Hypothalamus (tissue), 51 donors: ENCODE measurements at places on chromosomes 12 and 14.

GRCh38 chr12:13164921-13165616 is 31.5 kb upstream of the EMP1 start:
- DNase-seq: no peak

- no peak for DNase-seq
Observed at GRCh38 chr12:76571256-76571655, 11.7 kb upstream of the OSBPL8 start.

DNA sequence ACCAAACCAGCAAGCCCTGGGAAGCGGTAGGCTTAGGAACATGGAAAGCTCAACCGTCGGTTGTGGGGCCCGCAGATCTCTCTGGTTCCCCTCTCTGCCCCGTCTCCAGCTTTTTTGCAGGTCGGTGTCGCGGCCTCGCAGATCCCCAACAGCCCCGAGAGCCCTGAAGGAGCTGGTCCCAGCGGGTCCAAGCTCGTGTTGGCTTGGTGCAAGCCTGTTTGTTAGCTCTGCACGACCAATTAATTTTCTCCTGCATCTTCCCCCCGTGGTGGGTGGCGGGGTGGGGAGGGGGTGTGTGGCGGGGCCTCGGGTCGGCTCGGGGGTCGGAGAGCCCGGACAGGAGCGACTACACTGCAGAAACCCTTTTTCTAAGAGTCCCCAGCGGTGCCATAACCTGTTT is 449 bp upstream of the SLC24A4 start:
- no peak for DNase-seq

- DNase-seq: no peak
Observed at GRCh38 chr14:101128478-101129321, 225.2 kb upstream of the RTL1 start.

- no peak for DNase-seq
Observed at GRCh38 chr12:111201036-111201435, 167.9 kb downstream of the PHETA1 start.

GRCh38 chr14:33948145-33948868 is 2.6 kb downstream of the EGLN3 start:
- DNase-seq: no peak

GRCh38 chr12:116053479-116054200 is 223.9 kb downstream of the MED13L start:
- DNase-seq: peak; percentile 48

DNA sequence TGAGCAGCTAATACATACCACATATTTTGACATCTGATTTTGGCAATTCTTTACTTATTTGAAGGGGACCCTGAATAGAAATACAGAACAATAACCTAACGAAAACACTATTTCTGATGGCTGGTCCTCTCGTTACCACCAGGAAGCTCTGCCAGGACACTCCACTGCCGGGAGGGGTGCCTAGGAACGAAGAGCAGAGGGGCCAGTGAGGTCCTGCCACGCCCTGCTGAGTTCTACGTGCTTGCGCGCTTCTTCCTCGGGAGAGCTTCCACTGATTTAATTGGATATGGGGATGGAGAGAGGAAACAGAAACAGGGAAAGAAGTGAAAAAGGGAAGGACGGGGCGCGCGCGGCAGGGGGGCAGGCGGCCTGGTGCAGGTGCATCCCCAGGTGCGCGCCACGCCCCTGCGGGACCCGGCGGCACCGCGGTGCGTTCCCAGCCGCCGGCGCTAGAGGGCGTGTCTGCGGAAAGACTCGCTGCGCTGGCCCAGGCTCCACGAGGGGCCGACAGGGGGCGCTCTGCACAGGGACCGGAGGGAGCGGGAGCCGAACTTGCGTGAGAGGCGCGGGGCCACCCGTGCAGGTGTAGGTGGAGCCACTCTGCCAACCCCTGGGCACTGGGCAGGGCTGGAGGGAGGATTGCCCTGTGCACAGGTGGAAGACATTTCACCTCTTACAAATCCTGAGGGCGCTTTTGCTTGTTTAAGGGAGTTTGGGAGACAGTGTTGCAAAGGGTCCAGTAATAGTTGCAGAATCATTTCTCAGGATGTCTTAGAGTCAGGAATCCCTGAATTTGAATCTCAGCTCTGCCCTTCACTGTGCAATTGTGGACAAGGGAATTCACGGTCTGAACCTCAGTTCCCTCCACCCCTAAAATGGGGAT is 986.3 kb upstream of the TMEM132C start:
- no peak for DNase-seq

DNA sequence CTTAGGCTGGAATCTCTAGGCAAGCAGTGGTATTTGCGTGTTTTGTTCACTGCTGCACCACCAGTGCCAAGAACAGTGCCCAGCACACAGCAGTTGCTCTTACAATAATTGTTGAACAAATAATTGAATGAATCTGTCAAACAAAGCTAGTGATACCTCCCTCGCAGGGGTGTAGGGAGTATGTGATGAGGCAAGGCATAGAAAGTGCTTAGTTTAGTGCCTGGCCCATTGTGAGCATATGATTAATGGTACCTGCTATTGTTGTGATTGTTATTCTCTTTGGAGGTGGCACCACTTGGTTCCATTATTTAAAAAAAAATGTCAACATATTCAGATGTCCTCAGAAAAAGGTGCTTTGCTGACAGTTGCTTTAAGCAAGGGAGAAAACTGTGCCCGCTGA is 210.1 kb upstream of the TBX3 start:
- no peak for DNase-seq

GRCh38 chr14:55426891-55427290 is 13.5 kb downstream of the TBPL2 start:
- DNase-seq: no peak
